ENCODE measurements at places on chromosomes 12 and 14.
A peak's percentile ranks its signal among the peaks of the same experiment; 100 is the strongest.

- no peak for DNase-seq
These were observed 39.1 kb downstream of the TSPAN11 start for GRCh38 chr12:30965613-30965985.

GRCh38 chr14:61128382-61129167, 147.5 kb downstream of the SLC38A6 start:
- DNase-seq: no peak

GRCh38 chr14:30564868-30565248, 5.9 kb downstream of the G2E3 start:
- no peak for DNase-seq

GRCh38 chr12:18580291-18580690, 157.5 kb downstream of the PLCZ1 start:
- DNase-seq: no peak

GRCh38 chr14:33510991-33511390, 439.9 kb downstream of the EGLN3 start:
- DNase-seq: no peak

- DNase-seq: no peak
These were observed 5.8 kb upstream of the MFAP5 start for GRCh38 chr12:8668441-8668840.

GRCh38 chr14:99063620-99064225, 208.3 kb downstream of the BCL11B start:
- peak; percentile 69 for DNase-seq

DNA sequence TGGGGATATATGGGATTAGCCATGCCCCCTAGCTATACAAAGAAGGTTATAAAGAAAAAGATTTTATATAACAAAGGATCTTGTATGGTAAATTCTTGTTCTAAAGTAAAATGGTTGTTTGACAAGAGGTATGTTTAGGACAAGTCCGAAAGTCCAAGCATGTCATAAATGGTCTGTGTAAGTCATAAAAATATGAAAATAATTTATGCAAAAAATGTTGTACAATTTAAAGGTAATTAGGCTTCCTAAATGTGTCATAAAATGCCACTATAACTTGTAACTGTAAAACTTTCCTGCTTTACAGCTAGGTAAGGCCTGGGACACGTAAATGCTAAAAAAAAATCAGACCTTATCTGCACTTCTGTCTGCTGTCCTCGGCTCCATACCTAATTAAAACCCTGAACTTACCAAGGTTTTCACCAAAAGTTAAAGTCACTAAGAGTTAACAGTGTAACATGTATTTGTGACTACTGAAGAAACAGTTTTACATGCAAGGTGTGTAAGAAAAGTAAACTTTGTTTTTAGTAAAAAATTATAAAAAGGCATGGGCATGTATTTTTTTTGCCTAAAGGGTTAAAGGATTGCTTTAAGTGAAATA, 110.0 kb upstream of the RESF1 start:
- peak; percentile 24 for DNase-seq

DNA sequence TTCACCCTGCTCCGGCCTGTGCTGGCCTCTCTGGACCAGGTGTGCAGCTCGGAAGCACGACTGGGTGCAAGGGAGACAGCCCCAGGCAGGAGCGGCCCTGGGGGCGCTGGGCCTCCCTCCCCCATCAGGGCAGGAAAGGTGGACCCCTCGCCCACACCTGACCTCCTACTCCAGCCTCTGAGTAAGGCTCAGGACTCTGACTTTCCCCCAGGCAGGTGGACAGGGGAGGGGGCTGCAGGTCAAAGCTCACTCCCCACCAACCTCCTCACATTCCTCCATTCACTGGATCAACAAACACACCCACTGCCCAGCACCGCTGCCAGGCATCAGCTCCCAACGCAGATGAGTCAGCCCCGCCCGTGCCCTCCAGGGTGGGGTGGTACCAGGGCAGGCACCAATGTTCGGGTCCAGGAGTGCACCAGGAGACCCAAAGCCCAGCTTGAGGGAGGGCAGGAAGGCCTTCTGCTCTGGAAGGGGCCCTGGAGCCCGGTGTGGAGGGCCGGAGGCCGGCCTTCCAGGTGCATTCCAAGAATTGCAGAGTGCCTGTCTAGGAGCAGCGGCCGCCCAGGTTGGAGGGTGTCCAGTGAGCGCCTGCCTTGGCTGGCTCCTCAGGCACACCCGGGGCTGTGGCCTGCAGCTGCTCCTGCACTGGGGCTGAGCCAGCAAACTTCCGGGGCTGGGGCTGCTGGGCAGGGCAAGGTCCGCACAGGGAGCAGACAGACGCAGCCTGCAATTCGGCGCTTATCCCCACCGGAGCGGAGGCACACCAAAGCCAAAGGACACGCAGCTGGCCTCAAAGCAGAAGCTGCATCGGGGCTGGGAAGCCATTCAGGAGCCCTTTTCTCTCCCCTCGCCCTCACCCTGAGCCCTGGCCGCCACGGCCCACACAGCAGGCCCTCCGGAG, 1.6 kb upstream of the INF2 start:
- peak; percentile 90 for DNase-seq

- DNase-seq: no peak
These were observed 15.2 kb upstream of the NAA30 start for GRCh38 chr14:57375156-57375555.

DNA sequence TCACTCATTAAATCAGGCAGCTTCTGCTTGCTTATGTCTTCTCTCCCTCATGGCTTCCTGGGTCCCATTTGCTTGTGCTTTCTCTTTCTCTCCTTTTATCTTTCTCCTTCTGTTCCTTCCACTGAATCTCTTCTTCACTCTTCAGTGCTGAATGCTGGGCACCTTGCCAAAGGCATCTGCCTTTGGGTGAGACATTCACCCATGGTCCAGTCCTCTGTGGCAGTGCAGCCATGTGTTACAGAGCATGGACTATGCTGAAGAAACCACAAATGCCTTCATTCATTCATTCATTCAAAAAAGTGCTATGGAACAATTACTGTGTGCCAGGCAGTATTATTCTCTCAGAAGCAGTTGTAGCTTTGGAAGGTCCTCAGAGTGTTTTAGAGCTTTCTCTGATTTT, 344.4 kb upstream of the STXBP6 start:
- peak; percentile 51 for DNase-seq

DNA sequence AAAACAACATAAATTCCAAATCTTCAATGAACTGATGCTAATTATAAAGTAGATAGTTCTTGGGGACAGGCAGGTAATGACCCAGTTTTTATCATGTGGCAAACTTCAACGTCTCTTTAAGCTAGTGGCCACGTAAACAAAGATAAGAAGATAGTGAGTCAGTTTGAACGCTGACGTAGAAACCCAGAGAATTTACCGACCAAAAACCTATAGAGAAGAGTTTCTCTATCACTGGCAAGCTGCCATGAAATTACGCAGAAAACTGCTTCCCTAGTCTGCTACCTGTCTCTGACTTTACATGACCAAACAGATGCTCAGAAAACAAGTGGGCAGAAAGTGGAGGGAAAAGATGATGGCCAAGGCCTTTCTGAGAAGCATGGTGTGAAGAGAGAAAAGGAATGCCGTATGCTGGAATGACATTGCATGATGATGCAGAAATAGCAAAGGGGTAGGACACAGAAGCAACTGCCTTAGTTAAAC, 136.3 kb downstream of the ITPR2 start:
- DNase-seq: no peak

DNA sequence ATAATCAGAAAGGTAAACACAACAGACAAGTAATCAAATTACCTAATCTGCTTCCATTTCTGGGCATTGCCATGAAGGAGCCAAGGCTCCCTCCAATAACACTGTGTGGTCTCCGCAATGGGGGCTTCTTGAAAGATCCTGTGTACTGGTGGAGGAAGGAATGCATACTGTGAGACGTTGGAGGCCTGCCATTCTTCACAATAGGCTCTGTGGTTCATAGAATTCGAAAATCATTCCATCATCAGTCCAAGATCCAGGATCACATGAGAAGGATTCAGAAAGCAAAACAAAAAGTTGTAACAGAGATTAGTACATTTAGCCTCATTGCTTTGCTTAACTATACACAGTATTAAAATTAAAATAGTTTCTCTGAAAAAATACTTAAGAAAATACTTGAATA, 76.3 kb downstream of the CDK17 start:
- DNase-seq: no peak
